Airway epithelial cell (primary cell): ENCODE measurements at places on chromosomes 4 and X. TPM values are rescaled to one million over a fixed set of nuclear protein-coding genes. Genes with fewer than 3 reads are reported as not detected.

The TEX11 gene
- not detected in 2 replicates for total RNA-seq

The EFHC2 gene
- 0.56 and 1.3 TPM in 2 replicates for total RNA-seq

The PASD1 gene
- not detected in 2 replicates for total RNA-seq

The CFAP99 gene
- total RNA-seq, result not detected in 2 replicates

The HS6ST2 gene
- total RNA-seq, result 6.5 and 7.4 TPM in 2 replicates

The F8 gene
- total RNA-seq, result 0.33 and 0.49 TPM in 2 replicates
